ENCODE measurements at places on chromosomes 5 and 9.

GRCh38 chr9:111613436-111614040 lies 14.1 kb upstream of the PTGR1 start:
- DNase-seq = no peak

GRCh38 chr5:72692231-72692637 lies 124.2 kb upstream of the TNPO1 start:
- DNase-seq = no peak

DNA sequence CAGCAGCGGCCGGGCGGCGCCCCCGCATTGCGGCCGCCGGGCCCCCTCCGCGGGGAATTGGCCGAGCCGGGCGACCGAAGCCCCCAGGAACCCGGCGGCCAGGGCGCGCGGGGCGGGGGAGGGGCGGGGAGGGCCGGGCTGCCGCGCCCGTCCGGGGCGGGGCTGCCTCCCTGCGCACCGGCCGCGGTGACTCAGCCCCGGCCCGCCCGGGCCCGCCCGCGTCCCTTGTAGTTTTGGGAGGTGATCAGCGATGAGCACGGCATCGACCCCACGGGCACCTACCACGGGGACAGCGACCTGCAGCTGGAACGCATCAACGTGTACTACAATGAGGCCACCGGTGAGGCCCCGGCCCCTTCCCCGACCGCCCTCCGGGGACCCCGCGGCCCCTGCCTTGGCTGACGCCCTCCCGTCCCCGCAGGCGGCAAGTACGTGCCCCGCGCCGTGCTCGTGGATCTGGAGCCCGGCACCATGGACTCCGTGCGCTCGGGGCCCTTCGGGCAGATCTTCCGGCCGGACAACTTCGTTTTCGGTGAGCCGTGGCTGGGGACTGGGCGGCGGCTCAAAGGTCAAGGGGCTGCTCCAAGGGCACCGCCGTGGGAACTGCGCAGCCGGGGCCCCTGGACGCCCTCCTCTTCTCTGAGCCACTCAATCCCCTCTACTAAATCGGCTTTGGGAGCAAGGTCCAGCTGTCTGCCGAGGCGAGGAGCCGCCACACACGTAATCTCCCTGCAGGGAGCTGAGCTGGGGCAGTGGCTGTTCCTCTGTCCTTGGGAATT lies 592 bp downstream of the TUBB4B start:
- peak; percentile 64 for DNase-seq

DNA sequence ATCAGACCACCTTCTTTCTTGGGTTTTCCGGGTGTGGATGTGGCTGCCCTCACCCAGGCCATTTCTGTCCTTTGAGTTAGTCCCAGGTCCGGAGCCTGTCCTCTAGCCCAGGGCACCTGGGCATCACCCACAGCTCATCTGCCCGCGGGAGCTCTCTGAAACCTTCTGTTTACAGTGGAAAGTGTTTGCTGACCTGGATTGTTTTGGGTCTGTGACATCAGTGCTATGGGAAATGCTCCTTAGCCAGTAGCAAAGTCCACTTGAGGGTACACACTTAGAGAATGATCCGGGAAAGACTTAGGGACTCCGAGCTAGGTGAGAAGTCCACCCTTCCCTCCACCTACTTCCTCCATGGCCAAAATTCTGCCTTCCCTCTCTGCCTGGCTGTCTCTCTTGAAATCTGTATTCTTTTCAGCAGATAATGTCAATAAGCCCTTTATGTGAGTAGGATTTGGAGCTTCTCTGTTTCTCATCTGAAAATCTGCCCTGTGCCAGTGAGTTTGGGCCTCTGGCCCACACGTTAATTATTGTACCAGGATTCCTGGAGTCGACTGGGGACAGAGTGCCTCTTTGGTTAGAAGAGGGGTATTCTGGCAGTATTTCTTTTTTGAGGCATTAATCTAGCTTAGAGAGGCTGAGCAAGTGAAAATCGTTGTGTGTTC lies 19.9 kb downstream of the ABLIM3 start:
- no peak for DNase-seq

DNA sequence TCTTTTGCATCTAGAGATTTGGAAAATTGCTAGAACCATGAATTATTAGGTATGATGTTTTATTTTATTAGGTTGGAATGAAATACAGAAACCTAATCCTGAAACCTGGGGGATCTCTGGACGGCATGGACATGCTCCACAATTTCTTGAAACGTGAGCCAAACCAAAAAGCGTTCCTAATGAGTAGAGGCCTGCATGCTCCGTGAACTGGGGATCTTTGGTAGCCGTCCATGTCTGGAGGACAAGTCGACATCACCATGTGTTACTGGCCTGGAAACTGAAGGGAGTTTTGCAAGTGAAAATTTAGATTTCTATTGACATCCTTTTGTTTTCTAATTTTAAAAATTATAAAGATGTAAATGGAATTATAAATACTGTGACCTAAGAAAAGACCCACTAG lies 100.7 kb downstream of the NLN start:
- DNase-seq = no peak
